Central memory CD4-positive, alpha-beta T cell (primary cell): ENCODE measurements at places on chromosomes 2 and 18.

GRCh38 chr2:203605302-203605701 lies 70.2 kb upstream of the RAPH1 start:
- no peak for DNase-seq

DNA sequence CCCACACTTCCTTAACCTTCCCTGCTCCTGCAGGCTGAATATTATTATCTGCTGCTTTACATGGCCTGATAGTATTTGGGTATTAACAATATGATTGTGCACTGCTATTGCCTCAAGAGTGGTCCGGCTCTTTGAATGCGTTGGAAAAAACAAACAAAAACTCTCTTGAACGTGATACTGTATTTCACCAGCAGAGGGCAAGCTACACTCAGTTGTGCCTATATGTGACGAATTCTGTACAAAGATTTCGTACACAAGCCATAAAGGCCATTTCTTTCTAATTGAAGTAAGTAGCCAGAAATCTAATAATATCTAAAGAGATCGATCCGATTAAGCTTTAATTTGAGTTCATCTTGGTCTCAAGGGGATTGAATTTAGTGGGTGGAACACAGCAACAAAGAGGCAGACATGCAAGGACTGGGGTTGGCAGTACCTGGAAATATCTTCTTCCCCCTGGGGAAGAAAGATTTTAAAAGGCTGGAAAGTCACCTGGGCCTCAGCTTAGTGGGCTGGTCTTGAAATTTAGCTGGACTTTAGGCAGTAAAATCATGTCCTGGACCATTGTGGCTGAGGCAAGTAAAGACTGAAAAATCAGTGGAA lies 49.3 kb upstream of the RAB6D start:
- DNase-seq: peak; percentile 31

GRCh38 chr2:2938481-2938880 lies 439.1 kb downstream of the EIPR1 start:
- no peak for DNase-seq

GRCh38 chr18:58201733-58202730 lies 158.0 kb downstream of the NEDD4L start:
- no peak for DNase-seq

DNA sequence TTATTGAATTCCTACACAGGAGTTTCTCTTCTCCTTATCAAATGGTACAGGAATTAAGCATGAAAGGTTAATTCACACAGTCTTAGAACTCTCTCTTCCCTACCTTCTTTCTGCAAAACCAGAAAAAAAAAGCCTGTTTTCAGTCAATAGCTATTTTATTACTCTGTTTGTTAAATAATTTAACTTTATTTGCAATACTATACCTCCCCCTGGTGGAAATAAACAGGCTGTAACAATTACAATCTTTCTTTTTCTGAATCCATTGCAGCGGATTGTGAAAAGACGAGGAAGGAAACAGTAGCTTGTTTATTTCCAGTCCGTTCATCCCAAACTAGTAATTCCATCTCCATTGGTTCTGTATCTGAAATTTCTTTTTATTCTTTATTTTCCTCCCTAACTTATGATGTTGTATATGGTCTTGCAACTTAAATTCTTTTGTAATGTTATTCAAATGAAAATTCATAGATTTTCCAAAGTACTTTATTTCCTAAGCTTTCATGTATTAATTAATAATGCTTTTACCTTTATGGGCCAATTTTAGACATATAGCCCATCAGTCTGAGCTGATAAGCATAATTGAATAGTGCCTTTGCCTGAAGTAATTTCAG lies 165.2 kb downstream of the SH3BP4 start:
- no peak for DNase-seq

DNA sequence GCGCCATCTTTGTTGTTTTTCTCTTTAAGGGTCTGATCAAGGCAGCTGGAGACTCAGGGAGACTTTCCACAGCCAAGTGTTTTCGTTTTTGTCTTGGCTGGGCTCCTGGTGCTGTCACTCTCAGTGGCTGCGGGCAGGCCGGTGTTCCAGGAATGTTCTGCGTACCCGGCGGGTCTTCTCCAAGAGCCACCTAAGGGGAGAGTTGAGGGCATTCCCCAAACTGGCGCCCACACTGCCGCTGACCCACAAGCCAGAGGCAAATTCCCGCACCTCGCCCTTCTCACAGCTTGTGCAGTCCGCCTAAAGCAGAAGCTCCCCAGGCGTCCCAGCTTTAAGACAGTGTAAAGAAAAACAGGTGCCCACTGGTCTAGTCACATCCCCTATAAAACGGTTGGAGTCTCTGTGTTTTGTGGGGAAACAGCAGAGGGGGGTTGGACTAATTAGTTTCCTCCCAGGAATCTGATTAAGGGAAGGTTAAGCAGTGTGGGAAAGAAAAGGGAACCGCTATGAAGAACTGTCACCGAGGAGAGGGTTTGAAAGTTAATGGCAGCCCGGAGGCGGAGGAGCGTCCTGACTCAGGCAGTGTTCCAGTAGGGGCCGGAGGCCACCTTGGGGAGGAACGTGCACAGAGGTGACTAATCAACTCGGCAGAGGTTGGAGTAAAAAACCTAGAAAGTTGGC lies 224.5 kb downstream of the SLC4A3 start:
- DNase-seq: no peak

DNA sequence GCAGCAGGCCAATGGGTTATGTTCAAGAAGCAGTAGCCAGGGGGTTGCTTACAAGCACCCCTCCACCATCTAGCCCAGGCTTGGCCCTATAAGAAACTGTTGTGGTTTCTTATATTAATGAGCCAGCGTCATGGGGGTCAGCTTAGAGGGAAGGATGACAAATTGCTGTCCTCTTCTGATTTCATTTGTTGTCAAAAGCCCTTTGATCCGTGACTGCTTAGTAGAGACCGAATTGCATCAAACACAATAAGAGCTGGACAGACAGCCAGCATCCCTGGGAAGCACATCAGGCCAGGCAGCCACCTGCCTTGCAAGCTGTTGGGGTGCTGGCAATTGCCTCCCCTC lies 206.6 kb upstream of the SETBP1 start:
- no peak for DNase-seq

DNA sequence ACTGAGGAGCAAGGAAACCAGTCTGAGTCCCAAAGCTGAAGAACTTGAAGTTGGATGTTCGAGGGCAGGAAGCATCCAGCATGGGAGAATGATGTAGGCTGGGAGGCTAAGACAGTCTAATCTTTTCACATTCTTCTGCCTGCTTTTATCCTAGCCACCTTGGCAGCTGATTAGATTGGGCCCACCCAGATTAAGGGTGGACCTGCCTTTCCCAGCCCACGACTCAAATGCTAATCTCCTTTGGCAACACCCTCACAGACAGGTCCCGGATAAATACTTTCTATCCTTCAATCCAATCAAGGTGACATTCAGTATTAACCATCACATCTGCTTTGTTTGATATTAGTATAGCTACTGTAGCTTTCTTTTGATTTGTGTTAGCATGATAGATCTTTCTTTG lies 27.1 kb downstream of the VRK2 start:
- DNase-seq: no peak

DNA sequence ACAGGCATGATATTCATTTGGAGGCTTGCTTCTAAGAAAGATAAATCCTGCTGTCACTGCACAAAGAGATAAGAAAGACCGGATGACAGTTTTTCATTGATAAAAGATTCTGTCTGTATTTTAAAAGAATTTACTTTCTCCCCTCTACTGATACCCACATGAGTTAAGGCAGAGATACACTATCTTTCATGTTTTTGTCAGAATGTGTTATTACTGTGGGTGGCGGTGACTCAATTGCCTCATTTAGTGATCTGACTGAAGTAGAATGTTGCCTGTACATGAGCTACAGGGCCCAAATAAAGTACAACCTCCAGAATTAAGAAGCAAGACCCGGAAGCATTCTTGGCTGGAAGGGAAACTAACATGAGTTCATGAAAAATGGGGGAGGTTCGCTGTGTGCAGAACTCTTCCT lies 480.0 kb downstream of the SLC4A3 start:
- no peak for DNase-seq

GRCh38 chr2:120902592-120902991 lies 166.9 kb downstream of the GLI2 start:
- no peak for DNase-seq

DNA sequence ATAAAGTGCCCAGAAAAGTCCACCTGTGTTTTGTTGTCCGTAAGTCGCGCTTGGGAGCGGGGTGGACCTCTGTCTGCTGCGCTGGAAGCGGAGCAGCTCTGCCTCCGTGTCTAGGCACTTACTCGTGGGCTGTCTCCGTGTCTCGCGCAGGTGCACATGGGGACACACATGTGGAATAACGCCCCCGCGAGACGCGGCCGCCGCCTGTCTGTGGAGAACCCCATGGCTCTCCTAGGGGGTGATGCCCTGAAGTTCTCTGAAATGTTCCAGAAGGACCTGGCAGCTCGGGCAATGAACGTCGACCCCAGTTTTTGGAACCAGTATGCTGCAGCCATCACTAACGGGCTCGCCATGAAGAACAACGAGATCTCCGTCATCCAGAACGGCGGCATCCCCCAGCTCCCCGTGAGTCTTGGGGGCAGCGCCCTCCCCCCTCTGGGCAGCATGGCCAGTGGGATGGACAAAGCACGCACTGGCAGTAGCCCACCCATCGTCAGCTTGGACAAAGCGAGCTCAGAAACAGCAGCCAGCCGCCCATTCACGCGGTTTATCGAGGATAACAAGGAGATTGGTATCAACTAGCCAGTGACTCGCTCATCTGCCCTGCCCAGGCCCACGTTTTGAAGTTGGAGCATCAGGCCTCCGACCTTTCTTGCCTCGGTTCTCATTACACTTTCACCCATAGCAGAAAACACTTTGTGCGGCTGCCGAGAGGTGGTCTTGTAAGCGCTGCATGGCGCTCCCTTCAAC lies 17.3 kb downstream of the SALL3 start:
- no peak for DNase-seq

- no peak for DNase-seq
Measured at GRCh38 chr2:232951891-232952290, 61.2 kb downstream of the NGEF start.

- DNase-seq: peak; percentile 2
Measured at GRCh38 chr18:68623342-68623741, 91.6 kb downstream of the TMX3 start.

DNA sequence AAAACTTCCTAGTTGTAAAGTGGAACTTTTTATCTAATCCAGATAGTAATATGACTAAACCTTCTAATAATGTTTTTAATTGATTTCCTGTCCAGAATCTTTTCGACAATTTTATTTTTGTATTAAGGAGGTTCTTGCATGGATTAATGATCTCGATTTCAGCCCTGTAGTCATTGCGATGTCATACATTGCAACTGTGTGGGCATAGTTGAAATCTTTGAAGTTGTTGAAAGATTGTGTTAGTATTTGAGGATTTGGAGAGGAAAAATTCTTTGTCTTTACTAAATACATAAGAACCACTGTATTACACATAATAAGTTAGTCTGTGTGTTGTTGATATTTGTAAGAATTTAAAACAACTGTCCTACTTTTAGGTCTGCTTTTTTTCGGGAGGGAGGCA lies 31.1 kb downstream of the ACSL3 start:
- DNase-seq: no peak

GRCh38 chr2:137764646-137765045 lies 199.6 kb upstream of the HNMT start:
- DNase-seq: no peak

DNA sequence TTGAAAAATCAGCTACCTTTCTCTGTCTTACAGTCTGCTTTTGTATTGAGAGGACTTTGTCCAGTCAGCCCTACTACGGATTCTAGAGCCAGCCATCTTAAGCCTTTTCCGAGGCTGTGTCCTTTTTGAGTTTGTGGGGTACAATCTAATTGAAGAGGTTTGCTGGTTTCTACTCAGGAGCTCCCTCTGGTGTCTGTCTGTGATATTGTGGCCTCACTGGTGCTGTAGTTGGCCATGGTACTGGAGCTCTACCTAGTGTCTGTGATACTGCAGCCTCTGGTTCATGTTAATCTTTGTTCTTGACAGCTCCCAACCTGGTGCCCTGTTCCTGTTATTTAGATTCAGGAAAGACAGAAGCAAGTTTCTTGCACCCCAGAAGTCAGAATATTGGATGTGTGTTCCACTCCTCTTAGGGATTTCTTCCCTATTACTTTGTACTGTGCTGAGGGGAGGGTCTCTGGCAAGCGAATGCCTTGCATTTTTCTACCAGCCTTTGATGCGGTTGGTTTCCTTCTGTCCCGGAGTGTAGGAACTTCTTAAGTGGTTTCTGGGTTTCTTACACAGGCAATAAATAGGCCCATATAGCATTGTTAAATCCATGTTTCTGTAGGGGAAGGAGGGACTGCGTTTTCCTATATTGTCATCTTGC lies 78.5 kb downstream of the ACSL3 start:
- DNase-seq: peak; percentile 30

DNA sequence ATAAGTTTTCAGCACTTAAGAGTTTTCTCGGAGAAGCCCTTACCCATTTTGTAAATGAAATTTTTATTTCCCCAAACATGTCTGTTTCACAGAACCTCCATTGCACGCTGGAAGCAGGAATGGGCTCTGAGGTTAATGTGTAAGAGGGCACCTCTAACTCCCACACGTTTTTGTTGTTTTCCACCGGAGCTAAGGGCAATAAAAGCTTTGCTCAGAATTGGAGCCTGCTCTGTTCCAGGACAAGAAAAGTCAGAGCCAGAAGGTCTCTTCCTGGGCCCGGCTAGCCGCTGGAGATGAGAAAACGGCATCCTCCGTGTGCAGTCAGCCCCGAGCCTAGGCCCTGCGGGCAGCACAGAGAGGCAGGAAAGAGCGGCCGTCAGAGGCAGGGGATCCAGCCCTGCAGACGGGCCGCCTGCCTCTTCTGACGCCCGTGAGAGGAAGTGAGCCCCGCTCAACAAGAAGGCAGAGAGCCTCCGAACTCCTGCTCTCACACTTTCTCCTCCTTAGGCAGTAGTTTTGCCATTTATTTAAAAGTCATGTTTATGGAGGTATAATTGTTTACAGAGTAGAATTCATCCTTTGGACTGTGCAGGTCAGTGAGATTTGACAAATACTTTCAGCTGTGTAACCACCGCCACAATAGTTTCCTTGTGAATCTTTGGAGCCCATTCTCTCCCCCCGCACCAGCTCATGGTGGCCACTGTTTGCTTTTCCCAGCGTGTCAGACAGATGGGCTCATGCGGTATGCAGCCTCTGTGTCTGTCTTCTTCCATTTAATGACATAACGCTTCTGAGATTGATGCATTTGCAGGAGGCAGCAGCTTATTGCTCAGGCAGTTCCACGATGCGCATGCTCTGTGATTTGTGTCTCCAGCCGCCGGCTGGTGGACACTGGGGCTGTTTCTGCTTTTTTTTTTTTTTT lies 117.3 kb downstream of the GALR1 start:
- DNase-seq: no peak

- DNase-seq: no peak
Measured at GRCh38 chr18:34543356-34543755, 166.7 kb upstream of the DTNA start.

- DNase-seq: no peak
Measured at GRCh38 chr2:110854355-110855081, 122.1 kb downstream of the ACOXL start.

- no peak for DNase-seq
Measured at GRCh38 chr2:157439824-157440186, 4.1 kb downstream of the CYTIP start.

DNA sequence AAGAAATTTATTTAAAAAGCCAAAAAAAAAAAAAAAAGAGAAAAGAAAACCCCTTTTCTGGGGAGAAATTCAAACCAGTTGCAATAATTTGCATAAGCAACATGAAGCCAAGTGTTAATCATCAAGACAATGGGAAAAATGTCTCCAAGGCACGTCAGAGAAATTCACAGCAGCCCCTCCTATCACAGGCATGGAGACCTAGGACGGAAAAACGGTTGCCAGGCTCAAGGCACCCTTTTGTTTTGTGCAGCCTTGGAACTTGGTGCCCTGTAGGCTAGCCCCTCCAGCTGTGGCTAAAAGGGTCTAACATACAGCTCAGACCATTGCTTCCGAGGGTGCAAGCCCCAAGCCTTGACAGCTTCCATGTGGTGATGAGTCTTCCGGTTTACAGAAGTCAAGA lies 509.2 kb upstream of the SOX11 start:
- no peak for DNase-seq

GRCh38 chr2:147623328-147623727 lies 221.5 kb upstream of the ACVR2A start:
- peak; percentile 39 for DNase-seq
